GM13976 (cell line): ENCODE measurements at places on chromosomes 5 and 9.

DNA sequence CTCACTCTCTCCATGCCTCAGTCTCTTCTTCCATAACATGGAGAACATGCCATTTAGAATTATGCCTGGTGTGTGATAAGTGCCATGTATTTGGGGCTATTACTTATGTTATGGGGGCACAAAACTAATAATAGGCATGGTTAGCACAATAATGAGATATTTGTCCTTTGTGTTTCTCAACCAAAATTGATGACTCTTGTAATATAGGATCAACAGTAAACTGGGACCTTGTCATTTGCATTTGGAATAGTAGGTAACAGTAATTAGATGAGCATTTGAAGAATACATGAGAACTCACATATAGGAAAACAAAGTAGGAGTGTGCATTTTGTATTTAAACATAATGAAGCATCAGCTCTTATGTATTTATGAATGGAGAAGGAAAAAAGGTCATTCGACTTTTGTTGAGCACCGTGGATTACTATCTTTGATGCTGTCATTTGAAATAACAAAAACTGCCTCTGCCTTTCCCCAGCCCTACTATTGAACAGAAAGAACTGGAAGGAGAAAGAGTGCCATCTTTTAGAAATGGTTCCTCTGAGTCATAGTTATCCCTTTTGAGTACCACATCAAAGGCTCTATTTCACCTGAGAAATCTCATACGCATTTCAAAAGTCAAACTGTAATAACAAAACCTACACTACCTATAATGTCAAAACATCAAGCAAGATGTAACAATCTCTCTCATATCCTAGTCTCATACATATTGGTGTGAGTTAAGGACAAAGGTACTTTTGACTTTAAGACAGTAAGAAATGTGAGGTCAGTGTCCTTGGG lies 655.2 kb downstream of the PDE4D start:
- DNase-seq, result no peak

- no peak for DNase-seq
Observed at GRCh38 chr9:134365791-134366222, 39.6 kb downstream of the RXRA start.

DNA sequence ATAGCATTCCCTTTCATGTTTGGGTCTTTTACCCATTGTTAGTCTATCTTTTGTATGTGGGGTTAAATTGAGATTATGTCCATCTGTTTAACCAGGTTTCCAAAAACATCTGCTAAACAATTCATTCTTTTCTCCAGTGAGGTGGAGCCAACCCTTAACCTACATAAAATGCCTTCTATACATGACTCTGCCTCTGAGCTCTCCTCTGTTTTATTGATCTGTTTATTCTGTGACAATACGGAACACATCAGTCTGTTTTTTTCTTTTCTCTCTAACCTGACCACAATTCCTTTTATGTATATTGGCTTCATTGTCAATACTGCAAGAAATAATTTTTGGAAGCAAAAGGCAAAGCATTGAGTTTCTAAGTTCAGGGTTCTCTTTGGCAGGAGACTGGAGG lies 9.9 kb upstream of the ARL15 start:
- no peak for DNase-seq

GRCh38 chr5:15592728-15593127 lies 92.7 kb downstream of the FBXL7 start:
- no peak for DNase-seq

- DNase-seq, result no peak
Observed at GRCh38 chr5:135205632-135206349, 171.8 kb upstream of the PITX1 start.

- no peak for DNase-seq
Observed at GRCh38 chr5:59919484-59919883, 26.0 kb upstream of the PDE4D start.

DNA sequence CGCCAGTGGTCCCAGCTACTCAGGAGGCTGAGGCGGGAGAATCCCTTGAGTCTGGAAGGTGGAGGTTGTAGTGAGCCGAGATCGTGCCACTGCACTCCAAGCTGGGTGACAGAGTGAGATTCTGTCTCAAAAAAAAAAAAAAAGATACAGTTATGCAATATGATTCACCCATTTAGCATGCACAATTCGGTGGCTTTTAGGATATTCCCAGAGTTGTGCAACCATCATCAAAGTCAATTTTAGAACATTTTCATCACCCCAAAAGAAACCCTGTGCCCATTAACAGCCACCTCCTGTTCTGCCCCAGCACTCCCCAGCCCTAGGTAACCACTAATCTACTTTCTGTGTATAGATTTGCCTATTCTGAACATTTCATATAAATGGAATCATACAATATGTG lies 4.3 kb upstream of the DHFR start:
- DNase-seq, result no peak

- no peak for DNase-seq
Observed at GRCh38 chr9:98329281-98329680, 73.8 kb upstream of the TBC1D2 start.

- DNase-seq, result no peak
Observed at GRCh38 chr5:16849775-16850174, 86.3 kb downstream of the MYO10 start.

GRCh38 chr5:42612750-42613366 lies 143.8 kb upstream of the CCDC152 start:
- no peak for DNase-seq

DNA sequence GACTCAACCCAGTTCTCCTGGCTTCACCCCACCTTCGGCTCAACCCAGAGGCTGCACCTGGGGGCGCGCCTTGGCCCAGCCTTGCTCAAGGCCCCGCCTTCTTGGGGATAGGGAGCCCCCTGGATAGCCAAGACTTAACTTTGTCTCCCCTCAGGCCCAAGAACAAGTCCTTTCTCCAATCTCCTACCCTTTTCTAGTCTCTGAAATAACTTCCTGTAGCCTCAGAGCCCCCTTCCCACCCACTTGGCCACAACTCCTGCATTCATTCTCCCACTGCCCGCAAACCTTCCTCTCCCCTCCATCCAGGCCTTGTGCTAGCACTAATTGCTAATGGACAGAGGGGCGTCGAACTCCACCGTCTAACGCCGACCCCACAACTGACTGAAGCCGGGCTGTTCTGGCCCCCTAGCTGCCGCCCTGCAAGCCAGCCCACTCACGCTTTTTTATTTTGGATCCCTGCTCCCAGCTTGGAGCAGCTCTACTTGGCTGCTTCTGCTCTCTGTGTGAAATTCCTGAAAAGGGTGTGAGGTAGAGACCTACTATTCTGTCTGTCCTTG lies 579 bp upstream of the ASTN2 start:
- DNase-seq, result peak; percentile 10

DNA sequence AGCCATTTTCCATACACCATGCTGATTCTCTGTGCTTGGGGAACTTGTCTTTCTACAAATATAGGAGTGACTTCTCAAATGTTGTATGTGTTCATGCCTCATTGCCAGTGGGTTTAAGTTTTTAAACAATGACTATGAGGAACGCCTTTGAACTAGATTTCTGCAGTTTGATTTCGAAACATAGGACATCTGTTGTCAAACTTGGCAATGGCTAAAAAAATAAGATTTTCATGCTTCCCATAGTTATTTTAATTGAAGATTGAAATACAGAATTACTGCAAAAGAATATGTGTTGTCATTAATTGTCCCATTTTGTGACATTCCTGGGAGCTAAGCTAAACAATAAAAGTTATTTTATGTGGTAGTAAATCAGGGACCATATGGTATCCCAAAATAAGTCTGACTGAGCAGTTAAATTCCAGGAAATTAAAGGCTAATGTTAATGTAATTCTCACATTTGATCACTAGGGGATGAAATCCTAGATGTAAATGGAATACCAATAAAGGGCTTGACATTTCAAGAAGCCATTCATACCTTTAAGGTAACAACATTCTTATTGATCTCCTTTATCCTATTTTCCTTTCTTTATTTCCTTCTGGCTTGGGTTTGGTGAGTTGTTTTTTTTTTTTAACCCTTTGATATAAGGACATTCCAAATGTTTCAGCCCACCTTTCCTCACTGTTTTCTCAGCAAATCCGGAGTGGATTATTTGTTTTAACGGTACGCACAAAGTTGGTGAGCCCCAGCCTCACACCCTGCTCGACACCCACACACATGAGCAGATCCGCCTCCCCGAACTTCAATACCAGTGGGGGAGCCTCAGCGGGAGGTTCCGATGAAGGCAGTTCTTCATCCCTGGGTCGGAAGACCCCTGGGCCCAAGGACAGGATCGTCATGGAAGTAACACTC lies 116.7 kb downstream of the GOLPH3 start:
- no peak for DNase-seq

DNA sequence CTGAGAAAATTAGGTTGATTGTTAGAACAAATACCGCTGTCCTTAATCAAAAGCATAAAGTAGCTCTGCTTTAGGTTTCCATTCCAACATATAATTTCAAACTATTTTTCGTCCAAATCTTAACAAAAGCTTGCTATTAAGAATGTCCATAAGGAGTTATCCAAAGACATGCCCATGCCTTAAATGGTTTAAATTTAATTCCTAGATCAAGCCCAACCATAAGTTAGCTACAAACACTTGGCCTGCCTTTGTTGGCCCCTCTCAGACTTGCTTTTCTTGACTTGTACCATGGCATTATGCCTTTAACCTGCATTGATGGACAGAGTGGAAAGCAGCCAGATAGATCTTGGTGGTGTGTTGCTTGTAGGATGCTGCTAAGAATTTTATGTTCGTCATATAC lies 8.8 kb downstream of the GARNL3 start:
- no peak for DNase-seq

DNA sequence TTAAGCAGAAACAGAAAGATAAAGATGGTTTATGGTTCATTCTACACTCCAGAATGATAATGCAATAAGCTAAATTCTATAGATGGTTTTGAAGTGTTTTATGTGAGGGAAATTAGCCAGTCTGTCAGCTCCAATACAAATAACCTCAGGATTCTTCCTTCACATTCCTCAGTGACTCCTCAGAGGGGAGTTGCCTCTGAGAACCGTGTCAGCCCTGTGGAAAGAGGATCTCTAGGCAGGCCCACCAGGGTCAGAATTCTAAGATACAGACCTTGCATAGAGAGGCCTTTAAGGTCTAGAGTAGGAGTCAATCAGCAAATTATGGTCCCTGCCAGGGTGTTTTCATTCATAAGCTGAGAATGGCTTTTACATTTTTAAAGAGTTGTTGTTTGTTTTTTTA lies 26.6 kb downstream of the RUSC2 start:
- no peak for DNase-seq

- peak; percentile 41 for DNase-seq
Observed at GRCh38 chr9:135906291-135907005, 898 bp downstream of the CAMSAP1 start.

GRCh38 chr9:31103836-31104235 lies 1280.6 kb upstream of the ACO1 start:
- no peak for DNase-seq

GRCh38 chr5:42677156-42677842 lies 79.3 kb upstream of the CCDC152 start:
- no peak for DNase-seq

DNA sequence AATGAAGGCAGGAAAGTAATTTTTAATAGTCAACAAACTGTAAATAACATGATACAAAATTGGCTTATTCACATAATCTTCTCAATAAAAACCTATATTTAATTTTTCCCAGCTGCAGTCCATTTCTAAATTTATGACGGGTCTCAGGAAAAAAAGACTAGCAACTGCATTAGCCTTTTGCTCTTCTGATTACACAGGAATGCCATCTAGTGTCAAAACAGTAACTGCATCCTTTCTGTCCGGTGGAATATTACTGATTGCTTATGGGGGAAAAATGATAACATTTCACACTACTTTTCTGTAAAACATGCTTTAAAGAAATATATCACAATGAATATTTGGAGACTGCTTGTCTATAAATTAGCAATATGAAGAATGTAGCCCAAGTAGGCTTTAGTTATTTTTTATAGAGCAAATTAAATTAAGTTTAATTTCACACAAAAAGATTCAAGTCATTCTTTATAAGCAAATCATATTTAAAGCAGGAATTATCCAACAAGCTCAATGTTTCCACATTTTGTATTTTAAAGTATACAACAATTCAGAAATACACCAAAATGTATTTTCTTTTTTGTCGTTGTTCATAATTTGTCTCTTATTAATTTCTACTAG lies 534.7 kb downstream of the CDH10 start:
- DNase-seq, result peak; percentile 5
